ENCODE measurements at places on chromosomes 4 and X.
A peak's percentile ranks its signal among the peaks of the same experiment; 100 is the strongest.

GRCh38 chr4:162229670-162230069 is 65.9 kb upstream of the FSTL5 start:
- DNase-seq = no peak

GRCh38 chr4:19924761-19925160 is 326.9 kb upstream of the SLIT2 start:
- DNase-seq = no peak

- DNase-seq = peak; percentile 15
Measured at GRCh38 chrX:84363663-84364062, 138.6 kb downstream of the HDX start.

- DNase-seq = no peak
Measured at GRCh38 chr4:17630228-17630627, 15.8 kb downstream of the MED28 start.

GRCh38 chrX:154698630-154699248 is 45.4 kb upstream of the CTAG2 start:
- no peak for DNase-seq

- DNase-seq = no peak
Measured at GRCh38 chrX:92270936-92271855, 492.0 kb downstream of the PCDH11X start.

GRCh38 chr4:175252642-175253041 is 334.5 kb downstream of the ADAM29 start:
- no peak for DNase-seq
